ENCODE measurements at places on chromosomes 2 and 18.

DNA sequence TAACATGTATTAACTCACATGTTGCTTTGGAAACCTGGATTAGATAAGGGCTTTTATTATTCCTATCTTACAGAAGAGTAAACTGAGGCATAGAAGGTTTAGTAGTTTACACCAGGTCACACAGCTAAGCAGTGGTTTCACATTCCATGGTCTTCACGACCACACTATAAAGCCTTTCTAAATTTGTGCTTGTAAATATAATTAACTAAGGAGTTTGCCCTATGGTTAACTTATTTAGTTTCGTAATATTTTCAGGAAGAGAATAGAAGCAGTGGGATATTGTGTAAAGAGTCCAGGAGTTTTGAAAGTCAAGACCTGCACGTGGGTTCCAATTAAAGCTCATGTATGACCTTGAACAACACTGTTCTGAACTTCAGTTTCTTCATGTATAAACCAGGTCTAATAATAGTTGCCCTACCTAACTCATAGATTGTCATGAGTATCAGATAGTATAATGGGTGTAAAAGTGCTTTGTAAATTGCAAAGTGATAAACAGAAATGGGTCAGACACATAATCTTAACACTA, 19.5 kb upstream of the SOS1 start:
- DNase-seq, result no peak

GRCh38 chr2:107093426-107093957, 207.5 kb upstream of the ST6GAL2 start:
- DNase-seq, result no peak

- no peak for DNase-seq
Measured at GRCh38 chr2:18096836-18097405, 218.5 kb downstream of the KCNS3 start.

DNA sequence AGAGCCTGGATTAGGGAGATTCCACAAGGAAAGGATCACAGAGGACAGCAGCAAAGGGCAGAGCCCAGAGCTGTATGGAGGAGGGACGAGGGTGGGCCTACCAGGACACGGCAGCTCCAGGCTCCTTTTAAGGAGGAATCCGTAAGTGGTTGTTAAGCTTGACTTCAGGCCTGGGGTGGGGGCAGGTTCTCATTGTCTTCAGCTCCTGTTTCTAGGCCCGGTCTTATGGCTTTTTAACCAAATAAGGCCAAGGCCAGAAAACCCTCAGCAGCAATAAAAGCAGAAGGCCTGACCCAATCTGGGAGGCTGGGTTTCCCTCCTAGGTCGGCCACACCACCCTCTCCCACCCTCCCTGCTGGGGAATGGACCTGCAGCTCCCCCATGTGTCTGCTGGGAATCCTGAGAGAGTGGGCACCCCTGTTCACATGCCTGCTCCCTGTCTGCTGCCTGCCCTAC, 111.2 kb downstream of the PLB1 start:
- DNase-seq, result no peak

DNA sequence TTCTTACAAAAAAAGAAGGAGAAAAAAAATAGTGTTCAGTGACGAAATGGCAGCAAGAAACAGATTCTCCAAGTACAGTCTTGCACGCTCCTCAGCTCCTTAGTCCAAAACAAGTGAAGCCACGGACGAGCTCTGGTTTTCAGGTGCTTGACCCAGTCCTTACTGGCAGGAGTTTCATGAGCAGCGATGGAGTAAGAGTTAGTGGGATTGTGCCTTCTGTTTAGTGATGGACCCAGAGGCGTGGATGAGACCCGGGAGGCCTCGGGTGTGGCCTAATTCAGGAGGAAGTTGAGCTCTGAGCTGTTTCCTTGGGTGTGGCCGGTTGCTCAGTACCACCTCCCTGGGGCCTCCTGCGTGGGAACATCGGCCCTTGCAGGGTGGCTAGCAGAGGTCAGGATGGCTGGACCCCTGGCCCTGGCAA, 52.0 kb downstream of the KIF5C start:
- DNase-seq, result peak; percentile 34

GRCh38 chr2:235116885-235117492, 165.2 kb downstream of the SH3BP4 start:
- no peak for DNase-seq

- DNase-seq, result no peak
Measured at GRCh38 chr2:150127346-150127990, 360.0 kb downstream of the RND3 start.

GRCh38 chr2:28539118-28539541, 43.3 kb downstream of the PLB1 start:
- no peak for DNase-seq

All from Peyer's patch (tissue), 4 donors.